HFFc6 (cell line): ENCODE measurements at places on chromosomes 5 and 9. TPM values are rescaled to one million over a fixed set of nuclear protein-coding genes. Genes with fewer than 3 reads are reported as not detected.

DNA sequence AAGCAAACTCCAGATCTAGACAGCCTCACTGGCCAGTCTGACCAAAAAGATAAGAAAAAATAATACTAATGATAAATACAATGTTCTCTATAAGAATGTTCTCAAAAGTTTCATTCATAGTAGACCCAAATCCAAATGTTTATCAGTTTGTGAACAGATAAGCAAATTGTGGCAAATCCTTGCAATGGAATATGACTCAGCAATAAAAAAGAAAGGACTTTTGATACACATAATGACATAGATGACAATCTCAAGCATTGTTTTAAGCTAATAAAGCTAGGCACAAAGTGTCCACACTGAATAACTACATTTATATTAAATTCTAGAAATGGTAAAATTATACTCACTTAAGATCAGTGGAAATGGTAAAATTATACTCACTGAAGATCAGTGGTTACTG lies 195.4 kb upstream of the TYRP1 start:
- no peak for DNase-seq

DNA sequence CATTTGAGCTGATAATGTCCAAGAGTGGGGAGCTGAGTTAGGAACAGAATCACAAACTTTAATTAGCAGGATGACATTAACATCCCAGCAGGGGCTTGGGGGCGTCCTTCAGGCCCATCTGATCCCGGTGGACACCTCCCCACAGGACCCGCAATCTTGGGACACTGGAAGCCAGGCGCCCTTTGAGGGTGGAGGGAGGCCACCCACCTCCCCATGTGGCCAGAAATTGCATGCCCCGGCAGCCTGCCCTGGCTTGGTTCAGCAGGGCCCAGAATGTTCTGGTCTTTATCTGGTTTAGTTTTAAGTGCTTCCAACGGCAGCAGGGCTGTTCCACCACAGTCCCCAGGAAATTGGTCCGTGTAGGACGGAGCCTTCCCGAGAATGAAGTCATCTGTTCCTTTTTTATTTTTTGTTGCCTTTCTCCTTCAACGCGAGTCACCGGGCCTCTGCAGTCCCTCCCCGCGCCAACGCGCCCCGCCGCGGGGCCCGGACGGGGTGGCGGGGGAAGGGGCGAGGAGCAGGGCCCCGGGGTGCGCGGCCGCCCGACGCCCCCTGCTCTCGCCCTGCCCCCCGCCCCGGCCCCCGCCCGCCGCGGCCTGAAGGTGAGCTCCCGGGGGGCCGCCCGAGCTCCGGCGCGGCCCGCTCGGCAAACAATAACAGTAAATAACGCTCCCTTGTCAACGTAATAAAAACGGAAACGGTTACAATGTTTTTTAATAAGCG lies 207.9 kb downstream of the C9orf50 start:
- peak; percentile 73 for DNase-seq

GRCh38 chr9:14500705-14501104 lies 186.8 kb upstream of the NFIB start:
- no peak for DNase-seq

- no peak for DNase-seq
Observed at GRCh38 chr5:94423411-94423810, 195.0 kb downstream of the KIAA0825 start.

- DNase-seq = no peak
Observed at GRCh38 chr5:14512574-14512973, 69.0 kb upstream of the OTULINL start.

DNA sequence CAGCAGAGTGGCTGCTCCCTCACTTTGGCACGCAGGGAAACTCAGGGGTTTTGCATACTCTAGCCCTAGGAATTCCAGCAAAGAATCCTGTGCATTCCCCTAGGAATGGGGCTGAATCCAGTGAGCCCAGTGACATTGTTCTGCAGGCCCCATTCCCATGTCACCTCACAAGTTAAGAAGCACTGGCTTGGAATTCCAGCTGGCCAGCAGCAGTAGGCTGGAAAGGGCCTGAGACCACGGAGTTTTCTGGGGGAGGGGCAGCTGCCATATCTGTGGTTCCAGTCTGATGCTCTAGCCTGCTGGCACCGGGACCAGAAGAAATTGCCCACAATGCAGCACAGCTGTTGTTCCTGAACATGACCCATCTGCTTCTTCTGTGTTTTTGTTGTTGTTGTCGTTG lies 217.6 kb upstream of the DMRTA1 start:
- DNase-seq = no peak

DNA sequence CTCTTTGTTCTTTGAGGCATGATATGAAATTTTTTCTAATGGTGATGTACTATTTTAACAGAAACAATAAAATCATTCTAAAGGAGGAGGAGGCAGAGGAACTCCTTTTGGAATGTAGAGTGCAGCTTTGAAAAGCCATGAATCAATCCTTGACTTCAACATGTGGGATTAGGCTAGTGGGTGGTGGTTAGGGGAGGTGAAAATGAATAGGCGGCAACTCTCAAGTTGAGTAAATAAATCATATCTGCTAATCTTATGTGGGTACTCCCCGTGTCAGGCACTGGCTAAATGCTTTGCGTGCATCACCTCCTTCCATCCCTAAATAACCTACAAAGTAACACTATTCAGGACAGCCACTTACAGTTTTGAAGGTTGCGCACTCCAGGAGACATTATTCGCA lies 35.1 kb downstream of the FAM81B start:
- DNase-seq = no peak

- DNase-seq = no peak
Observed at GRCh38 chr9:104494808-104495207, 9.3 kb upstream of the OR13F1 start.

DNA sequence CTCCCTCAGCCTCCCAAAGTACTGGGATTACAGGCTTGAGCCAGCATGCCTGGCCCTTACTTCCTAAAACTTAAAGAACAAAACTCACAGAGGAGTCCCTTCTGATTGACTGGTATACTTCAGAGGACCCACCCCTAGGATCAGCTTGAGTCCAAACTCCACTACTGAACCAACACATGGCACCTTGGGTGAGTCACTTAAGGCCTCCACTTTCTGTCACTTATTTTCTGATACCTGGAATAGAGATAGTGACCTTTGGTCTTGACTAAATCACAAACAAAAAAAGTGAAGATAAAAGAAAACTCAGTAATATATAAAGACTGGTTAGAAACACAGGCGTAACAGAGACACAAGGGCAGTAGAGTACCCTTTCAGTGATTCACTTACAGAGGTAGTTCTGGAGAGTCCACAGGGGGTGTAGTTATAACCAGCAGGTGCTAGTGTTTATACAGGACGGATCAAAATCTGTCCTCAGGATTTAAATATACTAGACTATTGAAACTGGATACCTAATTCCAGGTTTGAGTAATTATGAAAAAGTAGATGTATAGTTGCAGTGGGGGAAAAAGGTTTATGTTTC lies 274.3 kb upstream of the ANKRD55 start:
- DNase-seq = no peak

- DNase-seq = no peak
Observed at GRCh38 chr5:169809281-169809680, 171.0 kb downstream of the INSYN2B start.

DNA sequence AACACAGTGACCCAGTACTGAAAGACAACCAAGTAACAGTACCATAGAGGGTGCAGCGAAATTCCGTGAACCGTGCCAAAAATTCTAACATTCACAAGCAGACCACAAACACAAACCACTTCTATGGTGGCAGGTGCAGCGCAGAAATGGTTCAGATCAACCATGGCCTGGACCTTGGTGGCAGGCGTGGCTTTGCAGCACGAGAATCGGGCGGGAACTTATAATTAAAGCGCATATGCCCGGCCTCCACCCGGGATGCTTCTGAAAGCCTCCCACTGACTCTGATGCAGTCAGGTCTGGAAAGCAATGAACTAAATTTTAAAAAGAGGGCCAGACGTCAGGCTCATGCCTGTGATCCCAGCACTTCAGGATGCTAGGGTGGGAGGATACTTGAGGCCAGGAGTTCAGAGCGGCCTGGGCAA lies 68.0 kb upstream of the TBC1D9B start:
- no peak for DNase-seq

- peak; percentile 30 for DNase-seq
Observed at GRCh38 chr5:112479418-112479817, 60.3 kb upstream of the EPB41L4A start.

GRCh38 chr5:78610636-78611035 lies 37.9 kb downstream of the LHFPL2 start:
- DNase-seq = peak; percentile 39

DNA sequence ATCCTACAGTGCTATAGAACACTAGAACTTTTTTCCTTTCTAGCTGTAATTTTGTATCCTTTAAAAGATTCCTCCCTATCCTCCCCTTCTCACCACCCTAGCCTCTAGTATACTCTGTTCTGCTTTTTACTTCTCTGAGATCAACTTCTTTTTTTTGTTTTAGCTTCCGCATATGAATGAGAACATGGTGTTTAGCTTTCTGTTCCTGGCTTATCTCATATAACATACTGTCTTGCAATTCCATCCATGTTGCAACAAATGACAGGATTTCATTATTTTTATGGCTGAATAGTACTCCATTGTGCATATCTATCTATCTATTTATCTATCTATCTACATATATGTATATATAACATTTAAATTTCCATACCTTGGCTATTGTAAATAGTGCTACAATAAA lies 126.0 kb upstream of the MAN2A1 start:
- no peak for DNase-seq

- no peak for DNase-seq
Observed at GRCh38 chr5:155094455-155094854, 80.9 kb downstream of the KIF4B start.

- DNase-seq = peak; percentile 73
Observed at GRCh38 chr5:122723606-122724352, 51.1 kb upstream of the SNX2 start.

DNA sequence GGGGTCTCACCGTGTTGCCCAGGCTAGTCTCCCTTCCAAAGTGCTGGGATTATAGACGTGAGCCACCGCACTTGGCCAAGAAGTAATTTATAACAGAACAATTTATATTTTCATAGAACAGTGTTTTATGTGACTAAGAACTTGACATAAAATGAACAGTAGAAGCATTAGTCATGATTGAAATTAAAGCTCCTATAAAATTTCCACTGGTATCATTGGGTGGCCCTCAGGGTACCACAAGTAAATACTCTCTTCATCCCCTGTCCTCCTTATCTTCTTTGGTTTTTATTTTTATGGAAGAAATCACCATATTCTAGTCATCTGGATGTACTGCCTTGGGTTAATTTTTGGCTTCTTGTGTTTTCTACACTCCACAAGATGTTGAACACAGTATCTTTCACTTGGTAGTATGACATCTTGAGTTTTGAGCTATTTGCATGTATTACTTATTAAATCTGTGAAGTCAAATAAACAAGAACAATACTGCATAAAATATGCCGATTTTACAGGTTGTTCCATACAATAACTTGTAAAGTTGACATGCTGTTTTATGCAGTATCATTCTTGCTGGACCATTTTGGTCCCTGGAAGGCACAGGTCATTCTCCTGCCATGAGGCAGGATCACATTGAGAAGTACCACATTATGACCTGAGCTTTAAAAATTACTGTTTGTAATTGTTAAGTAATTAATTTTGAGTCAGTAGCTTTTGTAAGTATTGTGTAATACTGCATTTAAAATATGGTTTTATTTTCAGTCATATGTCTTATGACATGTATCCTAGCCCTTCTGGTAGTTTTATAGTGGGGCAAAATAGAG lies 24.4 kb downstream of the LMNB1 start:
- DNase-seq = no peak

DNA sequence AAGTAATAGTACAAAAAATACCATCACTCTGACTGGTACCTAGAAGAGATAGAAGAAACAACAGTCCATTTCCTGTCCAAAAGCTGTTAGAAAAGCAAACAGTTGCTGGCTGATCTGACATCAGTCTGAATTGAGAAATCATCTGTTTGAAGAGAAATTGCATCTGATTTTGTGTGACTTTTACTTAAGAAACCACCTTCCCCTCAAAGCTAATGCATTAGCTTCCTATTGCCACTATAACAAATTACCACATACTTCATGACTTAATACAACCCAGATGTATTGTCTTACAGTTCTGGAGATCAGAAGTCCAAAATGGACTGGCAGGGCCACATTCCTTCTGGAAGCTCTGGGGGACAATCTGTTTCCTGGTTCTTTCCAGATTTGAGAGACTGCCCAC lies 385.9 kb upstream of the TLE4 start:
- peak; percentile 15 for DNase-seq

DNA sequence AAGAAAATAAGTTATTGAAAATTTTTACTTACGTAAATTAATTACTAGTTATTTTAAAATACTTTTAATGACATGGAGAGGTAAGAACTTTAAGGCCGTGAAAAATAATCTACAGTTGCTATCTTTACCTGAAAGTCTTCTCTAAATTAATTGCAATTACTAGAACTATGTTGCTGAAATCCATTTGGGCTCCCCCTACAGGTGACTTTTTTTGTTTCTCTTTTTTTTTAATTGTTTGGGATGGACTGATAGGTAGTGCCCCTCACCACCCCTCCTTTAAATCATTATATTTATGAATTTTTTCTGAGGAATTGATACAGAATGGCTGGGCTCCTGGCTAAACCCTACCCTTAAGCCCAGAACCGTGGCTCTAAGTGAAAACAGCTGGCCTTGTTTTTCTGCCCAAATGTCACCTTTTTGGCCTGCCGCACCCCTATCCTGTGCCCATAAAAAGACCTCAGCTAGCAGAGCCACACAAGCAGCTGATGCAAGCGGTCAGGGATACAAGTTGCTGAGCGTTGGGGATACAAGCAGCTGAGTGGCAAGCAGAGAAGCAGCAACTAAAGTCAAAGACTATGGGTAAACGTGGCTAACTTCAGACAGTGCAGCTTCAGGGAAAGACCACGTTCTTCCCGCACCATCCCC lies 315.2 kb upstream of the ACO1 start:
- no peak for DNase-seq

- DNase-seq = no peak
Observed at GRCh38 chr9:121561385-121562222, 62.0 kb upstream of the GGTA1 start.

GRCh38 chr9:90580576-90580975 lies 62.0 kb downstream of the DIRAS2 start:
- no peak for DNase-seq

DNA sequence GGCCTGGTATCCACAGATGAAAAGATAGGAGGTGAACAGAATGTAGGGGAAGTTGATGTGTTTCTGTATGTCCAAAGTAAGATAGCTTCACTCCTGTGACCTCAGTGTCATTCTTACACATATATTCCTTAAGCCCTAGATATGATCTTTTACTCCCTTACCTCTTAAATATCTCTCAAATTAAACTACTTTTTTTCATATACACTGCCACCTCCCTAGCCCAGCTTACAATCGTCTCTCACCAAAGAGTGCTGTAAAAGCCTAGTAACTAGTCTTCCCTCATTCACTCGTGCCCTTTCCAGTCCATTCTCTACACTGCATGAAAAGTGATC lies 5.3 kb downstream of the DNAI1 start:
- no peak for DNase-seq

- no peak for DNase-seq
Observed at GRCh38 chr5:624118-624950, 12.2 kb downstream of the CEP72 start.

The PDLIM7 gene
- total RNA-seq = 347 to 349 TPM (median 347 TPM) in 3 replicates

The ANKRD55 gene
- not detected in 3 replicates for total RNA-seq

The C1QTNF3 gene
- total RNA-seq = 0.42 to 0.51 TPM (median 0.49 TPM) in 3 replicates

The TMEM171 gene
- 1.4 to 2.1 TPM (median 1.9 TPM) in 3 replicates for total RNA-seq

The PCBD2 gene
- total RNA-seq = 9.3 to 9.8 TPM (median 9.5 TPM) in 3 replicates

The MEF2C gene
- total RNA-seq = 3.6 to 6.2 TPM (median 5.4 TPM) in 3 replicates

The RETREG1 gene
- total RNA-seq = not detected in 2 replicates

The IL9 gene
- total RNA-seq = not detected in 3 replicates

The ASPN gene
- total RNA-seq = 4.7 to 7.8 TPM (median 6.2 TPM) in 3 replicates

The OR5C1 gene
- not detected in 3 replicates for total RNA-seq

The CDKN2A gene
- 48.6 and 133 TPM in 2 replicates for total RNA-seq

The BARHL1 gene
- not detected in 3 replicates for total RNA-seq
